ENCODE measurements at places on chromosomes 7 and 10.

GRCh38 chr7:2876031-2876731, 32.1 kb upstream of the GNA12 start:
- DNase-seq: no peak

DNA sequence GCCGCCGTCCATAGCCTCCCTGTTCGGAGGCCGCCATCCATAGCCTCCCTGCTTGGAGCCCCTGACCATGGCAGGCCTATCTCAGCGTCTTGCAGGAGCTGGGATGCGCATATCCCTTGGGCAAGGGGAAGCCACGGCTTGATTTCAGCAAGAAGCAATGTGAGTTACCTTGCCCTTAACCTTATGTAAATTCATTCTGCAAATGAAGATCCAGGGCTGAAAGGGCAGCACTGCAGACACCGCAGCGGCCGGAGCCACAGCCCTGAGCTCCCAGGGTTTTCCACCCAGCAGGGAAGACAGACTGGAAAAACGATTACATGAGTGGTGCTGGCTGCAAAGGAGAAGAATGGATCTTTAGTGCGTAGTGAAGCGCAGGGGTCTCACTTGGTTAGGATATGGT, 95.8 kb downstream of the SEC61G start:
- DNase-seq: no peak

GRCh38 chr10:6275022-6275997, 72.6 kb downstream of the PFKFB3 start:
- DNase-seq: peak; percentile 97

DNA sequence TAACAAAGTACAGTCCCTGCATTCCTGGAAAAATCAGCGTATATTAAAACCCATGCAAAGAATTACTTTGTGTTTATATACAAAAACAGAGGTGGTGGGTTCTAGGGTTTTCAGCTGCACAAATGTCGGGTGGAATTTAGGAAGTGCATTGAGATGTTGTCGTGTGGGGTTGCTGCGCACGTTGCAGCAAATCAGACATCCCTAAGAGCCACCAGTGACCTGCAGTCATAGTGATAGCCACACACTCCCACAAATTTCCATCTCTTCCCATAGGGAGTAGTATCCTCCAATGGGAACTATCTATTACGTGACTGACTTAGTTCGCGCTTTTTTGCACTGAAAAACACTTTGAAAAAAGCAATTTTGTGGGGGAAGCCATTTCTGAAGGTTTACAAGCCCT, 375.2 kb upstream of the GALNT17 start:
- no peak for DNase-seq

- no peak for DNase-seq
Observed at GRCh38 chr10:25562547-25562946, 371.5 kb upstream of the MYO3A start.

GRCh38 chr7:1892011-1892965, 222.2 kb downstream of the ELFN1 start:
- DNase-seq: no peak

DNA sequence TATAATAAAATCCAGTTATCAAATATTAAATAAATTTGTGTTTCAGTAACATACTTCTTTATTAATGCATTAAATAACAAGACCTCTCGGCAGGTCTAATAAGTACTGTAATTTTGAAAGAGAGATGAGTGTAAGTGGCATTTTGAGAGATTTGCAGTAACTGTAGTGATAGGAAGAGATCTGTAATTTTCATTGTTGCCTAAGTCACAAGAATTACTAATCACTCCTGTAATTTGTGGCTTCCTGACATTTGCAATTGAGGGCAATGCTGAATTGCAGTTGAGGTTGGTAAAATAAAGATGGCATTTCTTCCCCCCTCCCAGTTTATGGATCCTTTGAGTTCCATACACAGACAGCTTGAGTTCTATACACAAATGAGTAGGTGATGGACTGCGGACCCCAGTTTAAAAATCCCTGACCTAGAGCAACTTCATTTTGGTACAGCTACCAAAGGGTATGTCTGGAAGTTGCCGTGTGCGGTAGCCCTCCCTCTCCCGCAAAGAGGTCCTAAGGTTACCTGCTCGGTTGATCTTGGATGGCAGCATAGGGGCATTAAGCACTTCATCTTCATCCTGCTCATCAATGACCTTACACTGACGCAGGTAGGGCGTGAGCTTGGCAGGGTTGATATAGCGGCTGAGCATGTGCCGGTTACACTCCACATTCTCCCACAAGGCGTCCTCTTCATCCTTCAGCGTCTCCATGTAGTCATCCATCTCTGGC, 96.4 kb downstream of the CARD11 start:
- DNase-seq: peak; percentile 2

All from activated CD4-positive, alpha-beta T cell treated with anti-CD3 and anti-CD28 coated beads for 36 hours (primary cell).